NCI-H2171 (cell line): ENCODE measurements at places on chromosomes 11 and 22.

GRCh38 chr11:790721-791564 is 1.1 kb upstream of the CEND1 start:
- DNase-seq = no peak

GRCh38 chr11:35615921-35616900 is 2.0 kb upstream of the FJX1 start:
- DNase-seq = peak; percentile 79

GRCh38 chr11:1354125-1354938 is 35.4 kb upstream of the BRSK2 start:
- DNase-seq = no peak

GRCh38 chr22:46792841-46793261 is 30.4 kb downstream of the TBC1D22A start:
- no peak for DNase-seq

GRCh38 chr11:104798789-104799188 is 99.5 kb downstream of the CASP12 start:
- no peak for DNase-seq

- DNase-seq = no peak
Measured at GRCh38 chr22:20131859-20132685, 468 bp downstream of the ZDHHC8 start.

DNA sequence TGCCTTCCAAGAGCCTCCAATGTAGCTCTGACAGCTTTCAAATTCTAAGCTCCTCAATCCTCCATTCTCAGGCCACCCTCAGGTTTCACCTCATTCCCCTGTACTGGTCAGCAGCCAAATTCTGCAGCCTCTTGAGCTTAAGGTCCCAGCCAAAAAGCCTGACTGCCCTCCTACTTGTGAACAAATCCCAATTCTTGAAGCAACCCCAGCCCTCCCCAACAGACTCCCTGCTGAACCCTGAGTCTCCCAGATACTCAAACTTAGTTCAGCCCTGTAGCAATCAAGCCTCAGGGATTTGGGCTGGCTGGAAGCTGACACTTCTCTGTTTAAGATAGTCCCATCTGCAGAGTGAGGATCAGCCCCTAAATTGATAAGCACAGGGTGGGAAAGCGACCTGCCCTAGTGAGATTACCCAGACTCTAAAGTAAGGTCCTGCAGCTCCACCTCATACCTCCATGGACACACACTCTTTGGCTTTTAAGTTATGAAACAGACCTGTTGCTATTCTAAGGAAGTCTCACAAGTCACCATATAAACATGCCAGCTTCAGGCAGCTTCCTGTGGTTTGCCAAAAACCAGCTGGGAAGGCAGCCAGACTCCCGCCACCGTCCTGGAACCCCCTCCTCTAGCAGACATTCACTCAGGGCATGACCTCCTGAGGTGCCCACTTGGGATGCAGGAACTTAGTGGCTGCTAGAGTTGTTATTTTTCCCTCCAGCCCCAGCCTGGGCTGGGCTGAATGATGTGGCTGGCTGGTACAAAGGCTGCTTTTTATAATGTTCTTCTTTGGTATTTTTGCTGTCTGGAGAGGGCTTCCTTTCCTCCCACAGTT is 82.5 kb upstream of the PICALM start:
- no peak for DNase-seq

DNA sequence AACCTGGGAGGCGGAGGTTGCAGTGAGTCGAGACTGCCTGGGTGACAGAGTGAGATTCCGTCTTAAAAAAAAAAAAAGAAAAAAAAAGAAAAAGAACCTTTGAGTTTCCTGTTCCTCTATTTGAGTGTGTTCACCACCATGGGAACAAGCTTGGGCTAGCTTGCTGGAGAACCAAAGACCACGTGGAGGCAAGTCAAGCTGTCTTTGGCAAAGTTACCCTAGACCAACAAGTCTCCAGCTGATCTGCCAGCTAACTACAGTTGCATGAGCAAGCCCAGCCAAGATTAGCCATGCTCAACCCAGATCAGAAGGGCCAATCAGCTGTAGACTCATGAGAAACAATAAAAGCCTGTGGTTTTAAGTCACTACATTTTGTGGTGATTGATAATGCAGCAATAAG is 29.7 kb downstream of the SLN start:
- no peak for DNase-seq
